ENCODE measurements at places on chromosomes 6 and 20. TPM values are rescaled to one million over a fixed set of nuclear protein-coding genes. Genes with fewer than 3 reads are reported as not detected.

The WFDC12 gene
- total RNA-seq = not detected

The PACSIN1 gene
- total RNA-seq = not detected

- DNase-seq = no peak
Observed at GRCh38 chr6:6218759-6219085, 101.7 kb downstream of the F13A1 start.

GRCh38 chr6:225121-225721 is 67.1 kb upstream of the DUSP22 start:
- DNase-seq = no peak

DNA sequence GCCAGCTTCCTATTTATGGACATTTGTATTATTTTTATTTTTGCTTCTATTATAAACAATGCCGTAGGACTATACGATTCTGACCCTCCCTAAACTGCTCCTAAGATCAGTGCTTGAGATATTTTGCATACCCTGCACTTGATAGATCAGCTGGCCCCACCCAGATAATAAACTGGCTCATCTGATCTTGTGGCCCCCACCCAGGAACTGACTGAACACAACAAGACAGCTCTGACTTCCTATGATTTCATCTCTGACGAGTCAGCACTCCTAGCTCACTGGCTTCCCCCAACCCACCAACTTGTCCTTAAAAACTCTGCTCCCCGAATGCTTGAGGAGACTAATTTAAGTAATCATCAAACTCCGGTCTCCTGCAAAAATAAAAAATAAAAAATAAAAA is 34.9 kb upstream of the TFAP2A start:
- no peak for DNase-seq

DNA sequence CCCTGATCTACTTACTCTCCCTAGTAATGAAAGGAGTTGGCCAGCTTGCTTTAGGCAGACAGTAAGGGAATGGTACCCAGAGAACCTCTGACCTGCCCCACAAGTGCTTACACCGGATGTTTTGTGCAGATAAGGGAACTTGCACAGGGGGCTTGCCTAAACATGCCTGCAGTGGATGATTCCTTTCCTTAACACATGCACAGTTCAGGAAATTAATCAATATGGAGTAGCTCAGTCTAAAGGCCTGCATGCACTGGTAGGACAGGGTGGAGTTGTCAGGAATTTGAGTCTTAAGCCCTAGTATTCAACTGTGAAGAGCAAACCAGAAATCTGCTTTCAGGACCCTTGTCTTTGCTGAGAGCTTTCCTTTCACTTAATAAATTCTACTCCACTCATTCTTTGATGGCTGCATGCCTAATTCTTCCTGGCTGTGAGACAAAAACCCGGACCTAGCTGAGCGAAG is 3.9 kb upstream of the TRIM38 start:
- DNase-seq = no peak
